ENCODE measurements at places on chromosomes 12 and 14.

- DNase-seq = no peak
These were observed 18.3 kb upstream of the PLEKHH1 start for GRCh38 chr14:67514650-67515385.

DNA sequence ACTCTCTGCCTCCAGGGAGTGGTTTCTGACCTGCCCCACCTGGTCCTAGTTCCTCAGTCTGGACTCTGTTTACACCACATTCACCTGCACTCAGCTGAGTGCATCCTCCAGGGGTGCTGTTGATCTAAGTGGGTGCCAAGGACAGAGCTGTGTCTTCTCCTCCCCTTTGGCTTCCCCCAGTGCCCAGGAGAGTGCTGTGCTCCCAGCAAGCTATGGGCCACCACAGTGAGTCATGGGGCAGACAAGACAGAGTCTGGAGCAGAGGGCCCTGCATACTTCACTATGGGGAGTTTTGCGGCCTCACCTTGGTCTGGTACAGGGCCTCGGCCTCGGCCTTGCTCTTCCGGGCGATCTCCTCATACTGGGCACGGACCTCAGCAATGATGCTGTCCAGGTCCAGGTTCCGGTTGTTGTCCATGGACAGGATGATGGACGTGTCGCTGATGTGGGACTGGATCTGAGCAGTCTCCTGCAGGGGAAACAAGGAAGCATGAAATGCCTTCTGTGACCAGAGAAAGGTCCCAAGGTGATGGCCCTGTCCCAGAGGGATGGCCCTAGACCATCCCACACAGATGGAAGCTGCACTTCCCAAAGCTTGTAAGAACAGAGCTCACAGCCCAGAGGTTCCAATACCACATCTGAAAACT, 4.9 kb downstream of the KRT73 start:
- no peak for DNase-seq

DNA sequence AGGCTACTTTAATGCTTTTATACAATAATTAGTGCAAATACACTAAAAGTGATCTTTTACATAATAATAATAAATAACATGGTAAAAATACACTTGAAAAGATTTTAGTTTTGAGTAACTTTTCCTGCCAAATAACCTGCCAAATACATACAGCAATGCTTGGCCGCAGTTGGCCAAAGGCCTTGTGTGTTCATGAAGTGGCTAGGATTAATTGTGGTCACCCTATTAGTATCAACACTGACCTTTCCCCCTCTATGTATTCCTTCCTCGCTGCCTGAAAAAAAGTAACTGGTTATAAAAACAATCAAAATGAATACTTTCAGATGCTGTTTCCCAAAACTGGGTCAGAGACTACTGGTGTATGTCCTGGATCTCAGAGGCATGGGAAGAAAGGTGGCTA, 34.3 kb downstream of the KICS2 start:
- DNase-seq = no peak

DNA sequence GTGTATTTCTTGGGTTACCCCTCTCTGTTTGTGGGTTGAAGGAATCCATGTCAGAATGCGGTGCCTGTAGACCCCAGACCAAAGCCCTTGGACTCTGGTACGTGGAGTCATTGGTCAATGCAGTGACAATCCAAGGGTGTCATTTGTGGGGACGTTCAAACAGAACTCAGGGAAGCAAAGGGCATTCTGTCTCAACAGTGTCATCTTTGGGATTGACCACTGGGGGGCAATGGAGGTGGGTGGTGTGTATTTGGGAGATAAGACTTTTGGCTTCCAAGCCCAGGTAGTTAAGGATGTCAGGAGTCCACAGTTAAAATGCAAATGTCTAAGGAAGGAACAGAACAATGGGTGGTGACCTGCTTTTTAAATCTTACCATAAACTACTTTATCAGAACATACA, 54.6 kb upstream of the CCDC175 start:
- no peak for DNase-seq

GRCh38 chr14:70871863-70872677, 35.2 kb upstream of the PCNX1 start:
- no peak for DNase-seq

DNA sequence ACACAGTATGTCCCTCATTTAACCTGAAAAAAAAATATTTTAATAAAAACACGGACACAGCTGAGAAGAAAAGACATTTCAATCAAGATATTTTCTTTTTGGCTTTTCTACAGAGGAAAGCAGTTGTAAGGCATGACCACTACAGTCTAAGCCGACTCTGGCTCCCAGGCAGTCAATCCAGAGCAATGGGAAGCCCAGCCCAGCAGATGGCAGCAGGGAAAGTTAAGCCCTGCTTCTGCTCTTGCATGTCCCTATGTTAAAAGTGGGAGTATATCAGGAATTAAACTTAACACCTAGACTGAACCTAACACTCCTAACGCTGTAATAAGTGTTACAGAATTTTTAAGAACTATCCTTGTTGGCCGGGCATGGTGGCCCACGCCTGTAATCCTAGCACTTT, 19.5 kb upstream of the HAL start:
- peak; percentile 1 for DNase-seq

- no peak for DNase-seq
These were observed 6.2 kb downstream of the RPL36AL start for GRCh38 chr14:49614196-49614595.

- DNase-seq = peak; percentile 31
These were observed 12.4 kb upstream of the SMUG1 start for GRCh38 chr12:54201001-54201794.

All from kidney glomerular epithelial cell (primary cell).